ENCODE measurements at places on chromosomes 6 and 20.

DNA sequence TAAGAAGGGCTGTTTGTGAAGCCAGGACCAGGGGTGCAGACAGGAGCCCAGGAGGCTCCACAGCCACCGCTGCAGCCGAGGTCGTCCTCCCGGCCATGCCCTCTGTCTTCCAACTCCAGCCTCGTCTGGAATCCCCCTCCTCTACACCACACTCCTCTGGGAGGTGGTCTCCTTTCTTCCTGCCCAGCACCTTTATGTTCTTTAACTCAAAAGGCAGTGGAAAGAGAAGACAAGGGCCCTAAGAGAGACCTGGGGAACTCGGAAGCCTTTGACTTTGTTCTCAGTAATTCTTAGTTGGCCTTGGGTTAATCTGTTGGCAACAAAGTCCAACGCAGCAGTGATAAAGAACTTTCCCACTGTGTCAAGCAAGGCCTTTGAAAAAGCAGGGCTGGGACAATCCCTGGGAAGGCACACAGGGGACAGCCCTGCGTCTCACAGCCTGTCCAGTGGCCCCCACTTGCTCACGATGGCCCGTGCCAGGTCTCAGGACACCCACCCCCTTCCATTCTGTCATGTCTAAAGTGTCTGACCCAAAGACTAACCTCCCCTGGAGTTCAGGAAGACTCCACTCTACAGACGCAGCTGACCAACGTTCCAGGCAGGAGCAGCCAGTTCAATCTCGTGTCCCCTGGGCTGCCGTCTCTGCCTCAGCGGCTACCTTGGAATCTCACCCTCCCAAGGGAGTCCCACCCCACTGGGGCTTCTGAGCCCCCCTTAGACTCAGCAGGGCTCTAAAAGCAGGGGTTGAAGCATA lies 42.8 kb upstream of the FAM50B start:
- DNase-seq: no peak

DNA sequence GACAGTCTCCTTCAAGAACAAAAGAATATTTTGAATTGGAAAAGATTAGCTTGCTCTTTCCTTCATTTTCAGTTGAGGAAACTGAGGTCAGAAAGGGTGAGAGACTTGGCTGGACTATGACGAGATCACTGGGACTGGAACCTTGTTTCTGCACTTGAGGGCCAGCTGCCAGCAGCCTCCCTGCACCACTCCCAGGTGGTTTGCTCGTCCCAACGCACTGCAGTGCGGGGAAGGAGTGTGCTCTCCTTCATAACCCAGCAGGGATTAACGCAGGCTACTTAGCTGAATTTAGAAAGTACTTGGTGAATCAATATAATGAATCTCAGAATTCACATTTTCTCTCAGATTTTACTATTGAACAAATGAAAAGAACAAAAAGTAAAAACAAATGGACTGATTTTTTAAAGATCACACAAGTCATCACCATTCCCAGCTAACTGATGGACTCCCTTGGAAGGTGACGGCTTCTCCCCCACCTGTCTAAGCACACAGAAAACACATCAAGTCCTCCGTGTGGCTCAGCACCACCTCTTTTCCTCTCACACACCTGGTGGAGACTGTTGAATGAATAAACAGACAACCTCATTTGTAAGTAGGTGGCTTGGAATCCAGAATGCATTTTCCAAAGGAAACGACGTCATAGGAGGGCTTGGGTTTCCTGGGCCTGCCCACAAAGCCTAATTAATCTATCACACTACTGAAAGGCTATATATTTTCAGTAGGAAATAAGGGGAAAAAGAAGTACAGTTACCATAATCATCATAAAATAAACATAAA lies 121.0 kb downstream of the QRSL1 start:
- no peak for DNase-seq

DNA sequence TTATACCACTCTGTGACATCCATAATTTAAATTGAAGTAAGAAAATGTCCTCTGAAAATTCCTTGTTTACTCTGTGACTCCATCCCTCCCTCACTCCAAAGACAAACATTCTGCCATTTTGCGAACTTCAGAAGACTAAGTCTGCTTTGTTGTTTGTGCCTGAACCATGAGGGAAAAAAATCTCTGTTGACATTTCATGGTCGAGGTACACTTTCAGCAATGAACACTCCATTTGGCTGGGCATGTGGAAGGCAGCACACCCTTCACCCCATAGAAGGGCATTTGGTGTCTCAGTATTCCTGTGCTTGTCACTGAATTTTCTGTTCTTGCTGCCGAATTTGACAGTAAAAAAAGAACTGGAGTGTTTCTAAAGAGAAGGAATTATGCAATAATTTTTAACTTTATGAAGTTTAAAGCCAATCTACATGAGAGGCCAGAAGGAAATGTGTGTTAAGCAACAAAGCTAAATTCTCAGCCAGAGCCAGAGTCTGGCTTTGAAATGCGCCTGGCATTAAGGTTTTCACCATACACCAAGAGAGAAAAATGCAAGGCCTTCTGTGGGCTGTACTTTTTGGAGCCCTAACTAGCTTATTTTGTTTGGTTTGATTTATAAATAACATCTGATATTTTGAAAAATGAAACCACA lies 4.7 kb upstream of the PBOV1 start:
- no peak for DNase-seq

DNA sequence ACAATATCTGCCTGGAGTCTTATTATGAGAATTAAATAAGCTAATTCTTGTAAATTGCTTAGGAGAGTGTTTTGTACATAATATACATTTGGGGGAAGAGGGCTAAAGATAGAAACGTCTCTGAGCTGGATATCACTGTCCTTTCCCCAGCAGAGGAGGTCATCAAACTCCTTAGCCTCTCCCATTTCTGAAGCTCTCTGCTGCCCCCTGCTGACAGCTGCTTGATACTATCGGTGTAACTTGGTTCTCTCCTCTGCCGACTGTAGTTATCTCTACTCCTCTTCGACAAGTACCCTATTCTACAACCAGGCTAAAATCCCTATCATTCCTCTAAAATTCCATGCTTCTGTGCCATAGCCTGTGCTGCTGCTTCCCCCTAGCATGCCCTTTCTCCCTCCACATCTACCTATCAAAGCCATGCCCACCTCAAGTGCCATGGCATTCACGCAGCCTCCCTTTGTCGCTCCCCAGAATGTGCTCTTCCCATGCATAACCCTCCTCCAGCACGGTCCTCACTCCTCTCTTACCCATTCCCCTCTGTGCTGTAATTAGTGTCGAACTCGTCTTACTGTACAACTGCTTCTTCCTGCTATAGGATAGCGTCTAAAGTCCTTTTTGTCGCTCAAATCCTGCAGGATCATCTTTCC lies 101.2 kb downstream of the EPM2A start:
- DNase-seq: peak; percentile 56

DNA sequence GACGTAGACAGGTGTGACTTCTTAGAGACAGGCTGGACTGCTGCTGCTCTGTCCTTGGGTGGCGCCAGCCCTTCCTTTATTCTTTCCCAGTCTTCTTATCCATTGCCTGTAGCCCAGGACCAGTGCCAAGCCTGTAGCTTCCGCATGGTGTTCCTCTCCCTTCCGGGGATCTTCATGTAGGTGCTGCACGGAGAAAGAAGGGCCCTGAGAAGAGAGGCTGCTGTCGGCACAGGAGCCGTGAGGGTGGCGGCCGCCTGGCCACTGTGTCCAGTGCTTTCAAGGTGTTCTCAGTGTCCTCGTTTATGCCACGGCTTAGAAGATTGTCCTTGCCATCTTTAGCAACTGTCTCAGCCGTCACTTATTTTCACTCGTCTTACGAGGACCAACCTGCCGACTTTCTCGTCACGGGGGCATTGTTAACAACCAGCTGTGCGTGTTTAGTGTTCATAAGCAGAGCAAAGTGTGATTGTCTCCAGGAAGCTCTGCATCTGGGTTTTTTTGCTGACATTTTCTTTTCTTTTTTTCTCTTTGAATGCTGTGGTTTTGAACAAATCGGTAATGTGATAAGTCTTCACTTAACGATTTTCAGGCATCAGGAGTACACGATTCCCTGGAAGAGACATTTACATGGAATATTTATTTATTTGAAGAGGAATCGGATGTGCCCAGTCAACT lies 61.2 kb downstream of the PPP1R14C start:
- no peak for DNase-seq

DNA sequence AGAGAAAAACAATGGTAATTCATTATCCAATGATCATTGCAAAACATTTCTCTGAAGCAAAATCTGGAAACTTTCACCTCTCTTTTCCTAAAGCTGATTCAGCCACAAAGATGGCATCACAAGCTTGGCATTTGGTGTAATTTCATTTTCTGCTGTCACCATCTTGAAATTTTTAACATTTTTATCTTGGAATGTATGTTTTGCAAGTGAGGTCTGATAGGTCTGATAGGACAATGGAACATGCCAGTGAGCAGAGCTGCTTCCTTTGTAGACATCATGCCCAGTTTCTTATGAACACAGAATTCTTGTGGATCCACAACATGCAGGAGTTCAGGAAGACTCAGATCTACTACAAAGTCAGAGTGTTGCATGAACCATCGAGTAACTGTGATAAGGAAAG lies 969.6 kb downstream of the EYS start:
- no peak for DNase-seq
